ENCODE measurements at places on chromosomes 4 and X.

DNA sequence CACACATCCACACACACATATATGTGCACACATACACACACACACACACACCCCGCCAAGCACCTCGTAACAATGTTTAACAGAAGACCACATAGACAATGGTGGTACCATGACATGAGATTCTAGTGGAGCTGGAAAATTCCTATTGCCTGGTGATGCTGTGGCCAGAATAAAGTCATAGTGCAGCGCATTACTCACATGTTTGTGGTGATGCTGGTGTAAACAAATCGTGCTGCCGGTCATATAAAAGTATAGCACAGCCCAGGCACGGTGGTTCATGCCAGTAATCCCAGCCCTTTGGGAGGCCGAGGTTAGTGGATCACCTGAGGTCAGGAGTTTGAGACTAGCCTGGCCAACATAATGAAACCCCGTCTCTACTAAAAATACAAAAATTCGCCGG, 275.2 kb downstream of the TRIML1 start:
- DNase-seq, result no peak

DNA sequence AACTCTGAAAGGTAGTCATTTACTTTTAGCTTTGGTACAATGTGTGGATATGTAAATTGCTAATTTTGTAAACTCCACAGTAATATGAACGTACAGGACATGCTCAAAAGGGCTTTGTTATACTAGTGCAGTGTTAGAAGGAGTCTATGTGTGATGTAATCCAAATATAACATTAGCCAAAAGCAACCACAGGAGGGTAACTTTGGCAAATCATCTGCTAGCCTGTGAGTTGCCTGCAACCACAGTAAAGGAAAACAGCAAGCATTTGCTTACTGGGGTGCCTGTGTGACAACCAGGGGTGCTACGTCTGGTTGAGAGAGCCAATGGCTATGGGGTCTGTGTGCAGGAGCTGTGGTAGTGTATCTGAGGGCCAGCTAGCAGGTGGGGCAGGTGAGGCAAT, 245.8 kb downstream of the ADAMTS3 start:
- no peak for DNase-seq

DNA sequence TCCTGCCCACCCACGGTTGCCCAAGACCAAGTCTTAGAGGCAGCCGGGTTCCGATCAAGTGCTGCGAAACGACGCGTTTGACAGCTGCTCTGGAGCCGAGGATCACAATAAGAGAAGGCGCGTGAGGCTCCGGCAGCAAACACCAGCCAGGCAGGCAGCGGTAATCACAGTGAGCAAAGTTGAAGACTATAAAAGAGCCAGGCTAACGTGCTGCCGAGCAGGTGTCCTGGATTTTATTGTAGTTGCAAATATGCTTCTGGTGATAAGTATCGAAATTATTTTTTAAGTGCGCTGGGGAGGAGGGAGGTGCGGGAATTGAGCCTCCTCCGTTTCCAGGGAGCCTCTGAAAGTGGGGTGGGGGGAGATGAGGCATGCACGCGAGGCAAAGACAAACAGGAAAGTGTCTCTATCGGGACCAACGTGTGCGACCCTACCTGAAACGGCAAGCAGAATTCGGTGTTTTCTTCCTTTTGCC, 590 bp downstream of the GABRA2 start:
- no peak for DNase-seq

GRCh38 chrX:126550816-126551215, 1.8 kb downstream of the DCAF12L1 start:
- no peak for DNase-seq

GRCh38 chrX:150847088-150847487, 51.4 kb downstream of the CD99L2 start:
- no peak for DNase-seq

- DNase-seq, result no peak
These were observed 2351.4 kb downstream of the PCDH7 start for GRCh38 chr4:33071535-33071934.

DNA sequence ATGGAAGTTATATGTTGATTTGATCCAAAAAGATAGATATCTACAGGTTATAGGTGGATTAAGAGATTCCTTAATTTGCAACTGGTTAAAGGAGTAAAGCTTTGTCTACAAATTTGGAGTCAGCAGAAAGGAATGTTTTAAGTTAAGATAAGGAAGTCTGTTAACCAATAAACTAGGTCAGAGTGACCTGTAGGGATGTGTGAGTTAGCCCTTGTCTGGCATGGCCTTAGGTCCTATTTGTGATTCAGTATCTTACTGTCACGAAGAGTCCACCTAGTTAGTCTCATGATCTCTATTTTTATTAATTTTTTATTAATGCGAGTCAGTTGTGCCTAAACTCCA, 230.8 kb downstream of the INPP4B start:
- DNase-seq, result no peak

- no peak for DNase-seq
These were observed 123.8 kb downstream of the RPS6KA6 start for GRCh38 chrX:84064164-84064563.

- no peak for DNase-seq
These were observed 106.0 kb upstream of the NDST4 start for GRCh38 chr4:115219315-115219860.

DNA sequence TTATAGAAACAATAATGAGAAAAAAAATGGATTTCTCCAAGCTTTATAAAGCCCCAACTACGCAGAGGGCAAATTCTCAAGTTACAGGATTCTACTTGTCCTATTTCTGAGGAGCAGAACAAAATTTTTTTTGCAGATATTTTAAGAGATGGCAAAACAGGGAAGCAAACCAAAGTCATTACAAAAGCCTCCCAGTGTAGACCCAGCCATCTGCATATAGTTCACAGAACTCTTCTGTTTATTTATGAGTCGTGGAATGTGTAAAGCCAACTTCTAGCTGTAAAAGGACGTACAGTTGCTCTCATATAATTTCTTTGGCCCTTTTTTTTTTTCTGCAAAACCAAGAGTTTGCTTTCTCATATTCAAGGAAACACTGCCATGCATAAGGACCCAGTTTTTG, 120.4 kb downstream of the PCDH7 start:
- DNase-seq, result no peak

GRCh38 chr4:2914256-2915126, 48.7 kb downstream of the NOP14 start:
- no peak for DNase-seq

- DNase-seq, result no peak
These were observed 89.8 kb downstream of the PAPSS1 start for GRCh38 chr4:107630185-107630705.

- DNase-seq, result no peak
These were observed 327.3 kb downstream of the CAMK2D start for GRCh38 chr4:113434247-113434587.

- no peak for DNase-seq
These were observed 1904.9 kb downstream of the PCDH7 start for GRCh38 chr4:32624943-32625603.

GRCh38 chrX:15343075-15343476, 7.8 kb upstream of the PIGA start:
- DNase-seq, result no peak

GRCh38 chr4:36039026-36039425, 205.3 kb downstream of the ARAP2 start:
- DNase-seq, result no peak

- no peak for DNase-seq
These were observed 22.0 kb downstream of the RUFY3 start for GRCh38 chr4:70743731-70744130.

DNA sequence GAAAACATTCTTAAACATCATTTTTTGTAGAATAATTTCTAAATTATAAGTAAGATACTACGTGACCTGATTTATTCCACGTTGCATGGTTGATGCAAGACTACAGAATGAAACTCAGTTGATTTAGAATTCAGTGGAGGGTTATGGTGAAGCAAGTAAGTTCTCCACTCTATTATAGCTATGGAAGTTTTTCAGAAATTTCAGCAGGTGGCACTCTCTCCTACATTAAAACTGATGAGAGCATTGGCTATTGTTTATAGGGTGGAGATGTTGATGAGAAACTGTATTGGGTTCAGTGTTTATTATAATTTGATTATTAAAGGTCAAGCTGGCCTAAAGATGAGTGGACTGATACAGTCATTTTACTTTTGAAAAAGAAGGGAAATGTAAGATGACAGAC, 88.0 kb downstream of the FNIP2 start:
- no peak for DNase-seq

- no peak for DNase-seq
These were observed 236.9 kb downstream of the CHIC1 start for GRCh38 chrX:73799888-73800287.
